Fibroblast of skin of left quadriceps (primary cell): ENCODE measurements at places on chromosomes 12 and 14.

DNA sequence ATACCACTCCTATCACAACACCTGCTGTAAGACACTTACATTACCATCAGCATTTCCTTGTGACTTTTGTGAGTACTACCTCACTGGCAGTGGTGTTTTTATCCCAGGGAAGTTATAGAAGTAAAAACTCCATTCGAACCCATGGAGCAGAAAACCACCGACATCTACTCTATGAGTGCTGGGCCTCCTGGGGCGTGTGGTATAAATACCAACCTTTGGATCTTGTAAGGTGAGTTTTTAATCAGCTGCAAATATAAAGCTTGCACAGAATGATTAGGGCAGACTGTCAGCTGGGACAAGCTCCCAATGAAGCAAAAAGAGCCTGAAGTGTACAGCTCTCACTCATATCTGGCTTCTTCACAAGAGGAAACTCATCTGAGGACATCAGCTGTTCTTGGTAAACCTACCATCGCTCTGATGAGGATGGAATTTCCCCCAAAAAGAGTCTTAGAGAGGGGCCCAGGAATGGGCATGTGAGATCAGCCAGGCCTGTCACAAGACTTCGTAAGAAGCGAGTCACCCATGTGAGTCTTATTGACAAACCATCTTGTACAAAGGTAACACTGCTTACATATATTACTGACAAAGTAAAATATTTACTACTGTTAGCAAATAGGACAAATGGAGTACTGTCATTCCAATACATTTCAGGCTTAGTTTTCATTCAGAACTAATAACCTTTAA lies 170.0 kb downstream of the SLC5A8 start:
- no peak for DNase-seq

- no peak for DNase-seq
Observed at GRCh38 chr12:95182868-95183415, 34.3 kb downstream of the FGD6 start.

DNA sequence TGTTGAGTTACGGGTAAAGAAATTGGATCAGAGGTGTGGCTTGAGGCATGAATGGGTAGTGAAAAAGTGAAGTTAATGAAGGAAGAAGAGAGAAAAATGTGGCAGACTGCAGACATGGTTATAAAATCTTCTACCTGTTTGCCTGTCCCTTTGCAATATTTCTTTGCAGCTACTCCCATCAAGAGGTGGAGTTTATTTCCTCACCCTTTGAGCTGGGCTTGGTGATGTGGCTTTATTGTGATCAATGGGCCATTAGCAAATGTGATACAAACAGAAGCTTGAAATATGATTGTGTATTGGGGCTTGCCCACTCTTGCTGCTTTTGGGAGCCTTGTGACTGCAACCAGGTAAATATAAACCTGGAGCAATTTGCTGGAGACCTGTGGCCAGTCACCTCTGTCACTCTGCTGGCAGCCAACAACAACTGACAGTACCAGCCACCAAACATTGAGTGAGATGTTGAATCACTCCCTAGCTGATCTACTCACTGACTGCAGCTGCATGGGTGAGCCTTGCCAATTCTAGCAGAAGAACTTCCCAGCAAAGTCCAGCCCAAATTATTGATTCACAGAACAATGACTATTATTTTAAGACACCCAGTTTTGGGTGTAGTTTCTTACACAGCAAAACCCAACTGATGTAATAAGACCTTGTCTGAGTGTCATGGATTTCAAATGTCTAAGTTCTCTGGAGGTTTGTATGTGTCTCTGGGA lies 151.0 kb upstream of the ATP2B1 start:
- DNase-seq, result no peak

DNA sequence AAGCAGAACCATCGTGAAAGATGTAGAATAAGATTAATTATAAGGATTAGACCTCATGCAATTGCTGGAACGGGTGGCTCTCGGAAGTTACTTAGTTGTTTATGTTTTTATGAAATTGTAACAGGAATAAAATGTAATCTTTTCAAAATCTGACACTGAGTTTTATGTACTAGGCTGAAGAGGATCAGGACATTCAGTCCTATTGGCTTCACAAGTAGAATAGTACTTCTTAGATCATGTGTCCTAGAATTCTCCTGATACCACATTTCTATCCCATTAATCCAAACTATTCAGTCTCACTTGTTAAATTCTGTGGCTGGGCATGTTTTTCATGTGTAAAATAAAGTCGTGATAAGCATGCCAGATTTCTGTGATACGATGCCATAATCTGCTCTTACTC lies 423.5 kb upstream of the OR4E1 start:
- no peak for DNase-seq

GRCh38 chr14:31842899-31843298 lies 234.2 kb upstream of the ARHGAP5 start:
- no peak for DNase-seq

GRCh38 chr14:71362282-71362681 lies 455.0 kb downstream of the PCNX1 start:
- no peak for DNase-seq

- no peak for DNase-seq
Observed at GRCh38 chr12:47370421-47370820, 290.7 kb upstream of the AMIGO2 start.

DNA sequence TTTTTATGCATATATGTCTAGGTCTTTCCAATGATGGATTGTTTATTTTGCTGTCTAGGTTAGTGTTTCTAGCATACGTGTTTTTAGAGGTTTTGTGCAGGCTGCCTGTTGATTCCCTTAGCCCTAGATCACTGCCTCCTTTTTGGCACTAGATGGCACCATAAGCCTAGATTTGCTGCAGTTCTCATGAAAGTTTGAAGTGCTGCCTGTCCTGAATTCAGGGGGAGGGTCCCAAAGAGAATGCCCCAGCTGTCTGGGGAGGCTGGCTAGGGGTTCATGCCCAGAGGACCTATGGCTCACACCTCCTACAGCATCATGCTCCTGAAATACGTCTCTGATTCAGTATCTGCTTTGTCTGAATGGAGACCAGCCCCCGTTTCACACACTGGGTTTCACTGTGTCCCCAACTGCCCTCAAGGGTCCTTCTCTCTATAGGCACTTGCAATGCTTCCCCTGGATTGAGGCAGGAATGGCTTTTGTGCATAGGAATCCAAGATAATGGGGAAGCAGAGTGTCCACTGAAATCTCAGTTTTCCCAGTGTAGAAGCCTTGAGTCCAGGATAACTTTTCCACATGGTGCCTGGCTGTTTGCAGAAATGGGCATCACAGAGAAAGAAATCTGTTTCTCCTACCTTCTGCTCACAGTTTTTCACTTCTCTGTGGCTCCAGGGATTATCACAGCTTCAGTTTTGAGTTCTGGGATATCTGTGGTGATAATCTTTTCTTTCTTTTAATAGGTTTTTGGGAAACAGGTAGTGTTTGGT lies 14.2 kb upstream of the TXNRD1 start:
- peak; percentile 38 for DNase-seq

- DNase-seq, result no peak
Observed at GRCh38 chr14:98171654-98172053, 1100.3 kb downstream of the BCL11B start.

- no peak for DNase-seq
Observed at GRCh38 chr12:106914796-106915634, 40.7 kb upstream of the TMEM263 start.

GRCh38 chr14:81326451-81326850 lies 73.7 kb downstream of the STON2 start:
- DNase-seq, result no peak

DNA sequence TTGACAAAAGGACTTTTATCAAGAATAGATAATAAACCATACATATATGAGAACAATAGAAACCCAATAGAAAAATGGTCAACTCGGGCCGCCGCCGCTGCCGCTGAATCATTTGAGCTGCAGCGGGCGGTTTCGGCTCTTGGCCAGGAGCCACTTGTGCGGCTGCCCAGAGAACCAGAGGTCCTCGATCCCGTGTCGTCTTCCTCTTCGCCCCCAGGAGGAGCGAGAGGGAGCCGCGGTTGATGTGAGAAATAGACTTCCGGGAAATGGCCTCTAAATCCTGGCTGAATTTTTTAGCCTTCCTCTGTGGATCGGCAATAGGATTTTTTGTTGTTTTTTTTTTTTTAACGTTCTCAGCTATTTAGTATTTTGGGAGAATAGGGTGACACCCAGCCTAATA lies 44.8 kb downstream of the CPSF6 start:
- peak; percentile 19 for DNase-seq

DNA sequence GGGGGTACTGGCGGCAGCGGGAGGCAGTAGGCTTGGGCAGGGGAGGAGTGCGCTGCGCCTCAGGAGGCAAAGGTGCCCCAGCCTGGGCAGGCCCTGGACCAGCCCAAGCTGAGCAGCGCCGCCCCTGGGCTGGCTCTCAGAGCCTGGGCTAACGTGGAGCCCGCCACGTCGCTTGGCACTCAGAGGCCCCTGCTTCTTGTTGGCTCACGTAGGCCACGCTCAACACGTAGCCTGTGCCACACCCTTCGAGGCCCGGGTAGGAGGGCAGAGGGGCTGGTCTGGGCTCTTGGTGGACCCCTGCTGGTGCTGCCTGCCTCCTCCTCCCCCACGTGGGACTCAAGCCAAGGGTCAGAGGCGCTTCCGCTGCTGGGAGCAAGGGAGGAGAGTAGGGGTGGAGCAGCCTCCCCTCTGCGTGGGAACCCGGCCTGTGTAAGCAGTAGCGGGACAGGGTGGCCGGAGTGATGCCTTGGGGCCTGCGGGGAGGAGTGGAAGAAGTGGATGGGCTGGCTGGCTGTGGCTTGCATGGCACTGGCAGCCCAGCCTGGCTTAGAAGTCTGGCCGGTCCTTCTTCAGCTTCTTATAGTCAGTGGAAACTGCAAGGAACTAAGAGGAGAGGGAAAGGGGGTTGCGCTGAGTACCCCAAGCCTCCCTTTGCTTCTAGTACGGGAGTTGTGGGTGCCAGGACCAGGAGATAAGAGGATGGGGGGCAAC lies 5.7 kb downstream of the SHMT2 start:
- no peak for DNase-seq

DNA sequence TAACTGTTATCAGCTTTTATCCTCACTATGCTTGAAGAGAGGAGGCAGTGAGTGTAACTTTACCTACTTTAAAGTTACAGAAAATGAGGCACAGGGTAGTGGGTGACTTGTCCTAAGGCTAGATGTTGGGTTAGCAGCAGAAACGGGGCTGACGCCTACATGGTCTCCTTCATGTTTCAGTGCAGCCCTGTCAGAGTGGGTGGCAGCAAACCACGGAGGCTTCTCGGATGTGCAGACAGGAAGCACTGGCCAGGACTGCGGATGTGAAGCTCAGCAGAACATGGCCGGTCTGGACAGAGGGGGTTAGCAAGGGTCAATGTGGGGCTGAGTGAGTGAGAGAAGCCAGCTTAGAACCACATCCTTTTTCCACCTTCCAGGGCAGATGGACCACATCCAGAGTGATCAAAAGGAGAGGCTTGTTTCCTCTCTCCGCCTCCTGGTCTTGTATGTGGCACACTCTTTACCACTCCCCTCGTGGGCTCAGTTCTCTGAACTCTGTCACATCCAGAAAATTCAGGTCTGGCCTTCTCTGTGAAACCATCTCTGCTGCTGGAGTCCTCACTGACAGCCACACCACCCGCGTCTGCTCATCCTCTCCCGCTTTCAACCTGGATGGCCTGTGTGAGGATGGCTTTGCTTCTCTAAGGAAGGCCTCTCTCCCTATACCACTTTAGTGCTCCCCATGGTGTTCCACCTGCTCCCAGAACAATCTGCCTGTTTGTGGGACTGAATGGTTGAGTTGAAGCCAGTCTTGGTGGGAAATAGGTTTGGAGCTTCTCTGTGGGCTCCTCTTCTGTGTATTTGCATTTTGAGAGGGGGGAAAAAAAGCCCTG lies 14.1 kb downstream of the SUSD6 start:
- DNase-seq, result no peak

DNA sequence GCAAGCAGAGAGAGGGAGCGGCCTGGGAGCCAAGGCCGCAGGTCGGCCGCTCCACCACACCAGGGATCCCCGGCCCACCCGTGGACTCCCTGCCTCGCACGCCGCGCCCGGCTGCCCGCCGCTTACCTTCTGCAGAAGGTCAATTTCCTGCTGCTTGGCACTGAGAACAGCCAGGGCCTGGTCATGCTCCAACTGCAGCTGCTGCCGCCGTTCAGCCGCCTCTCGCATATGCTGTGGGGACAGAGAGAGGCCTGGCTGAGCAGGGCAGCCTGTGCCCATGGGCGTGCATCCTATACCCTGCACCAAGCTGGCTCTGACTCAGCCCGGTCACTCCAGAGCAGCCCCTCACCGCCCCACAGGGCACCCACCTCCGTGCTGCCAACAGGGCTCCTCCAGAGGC lies 141.1 kb downstream of the PIWIL1 start:
- no peak for DNase-seq

- DNase-seq, result no peak
Observed at GRCh38 chr12:115817389-115817788, 460.1 kb downstream of the MED13L start.
